ENCODE measurements at places on chromosomes 4 and X.

GRCh38 chrX:104195489-104196084 lies 29.3 kb downstream of the FAM199X start:
- DNase-seq = peak; percentile 40

GRCh38 chr4:44017422-44017739 lies 431.2 kb downstream of the KCTD8 start:
- DNase-seq = no peak

DNA sequence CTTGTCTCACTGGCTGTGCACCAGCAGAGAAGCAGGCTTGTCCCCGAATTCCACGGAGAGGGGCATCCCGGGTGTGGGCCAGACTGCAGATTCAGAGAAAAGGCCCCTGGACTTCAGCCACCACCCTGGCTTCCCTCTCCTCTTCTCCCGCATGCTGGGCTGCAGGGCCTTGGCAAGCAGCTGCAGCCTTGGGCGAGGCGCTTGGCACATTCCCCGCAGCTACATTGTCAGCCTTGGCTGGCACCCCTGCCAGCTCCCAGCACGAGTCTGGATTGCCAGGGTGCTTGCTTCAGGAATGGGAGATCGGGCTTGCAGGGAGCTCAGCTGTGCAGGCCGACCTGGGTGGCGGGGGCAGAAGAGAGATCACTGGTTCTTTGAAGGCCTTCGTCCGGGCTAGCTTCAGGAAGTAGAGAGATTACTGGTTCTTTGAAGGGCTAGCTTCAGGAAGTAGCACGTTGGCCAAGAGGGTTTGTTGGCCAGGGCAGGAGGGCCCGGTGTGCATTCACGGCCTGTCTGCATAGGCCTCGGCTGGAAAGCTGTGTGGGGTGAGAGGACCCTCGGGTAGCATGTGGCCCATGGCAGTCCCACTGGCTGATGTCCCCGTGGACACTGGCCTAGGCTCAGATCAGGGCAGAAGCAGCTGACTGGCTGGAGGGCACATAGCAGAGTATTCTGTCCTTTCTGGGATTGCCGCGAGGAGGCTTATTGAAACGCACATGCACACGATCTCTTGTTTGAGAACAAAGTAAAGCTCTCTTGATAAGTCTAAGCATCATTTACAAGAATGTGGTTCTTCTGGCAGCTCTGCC lies 2.7 kb downstream of the ABCD1 start:
- peak; percentile 72 for DNase-seq

- no peak for DNase-seq
These were observed 77.4 kb upstream of the MID1 start for GRCh38 chrX:10697616-10698317.

DNA sequence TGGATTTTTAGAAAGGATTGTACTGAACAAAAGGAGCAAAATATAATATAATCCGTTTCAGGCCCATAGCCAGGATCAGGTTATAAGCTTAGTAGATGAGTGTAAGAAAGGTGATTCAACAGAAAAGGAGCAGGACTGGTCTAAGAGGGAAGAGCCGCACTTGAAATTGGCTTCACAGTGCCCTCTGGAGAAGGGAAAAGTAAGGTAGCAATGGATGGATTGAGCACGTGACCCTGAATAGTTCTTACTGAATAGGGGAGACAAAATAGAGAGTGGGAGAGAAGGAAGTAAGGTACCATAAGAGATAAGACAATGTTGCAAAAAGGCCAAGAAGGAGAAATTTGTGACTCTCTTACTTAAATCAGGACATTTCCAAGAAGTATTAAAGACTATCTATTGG lies 15.6 kb downstream of the CXorf66 start:
- no peak for DNase-seq

Data from midbrain (tissue), 1 donor.